ENCODE measurements at places on chromosomes 4 and X.

DNA sequence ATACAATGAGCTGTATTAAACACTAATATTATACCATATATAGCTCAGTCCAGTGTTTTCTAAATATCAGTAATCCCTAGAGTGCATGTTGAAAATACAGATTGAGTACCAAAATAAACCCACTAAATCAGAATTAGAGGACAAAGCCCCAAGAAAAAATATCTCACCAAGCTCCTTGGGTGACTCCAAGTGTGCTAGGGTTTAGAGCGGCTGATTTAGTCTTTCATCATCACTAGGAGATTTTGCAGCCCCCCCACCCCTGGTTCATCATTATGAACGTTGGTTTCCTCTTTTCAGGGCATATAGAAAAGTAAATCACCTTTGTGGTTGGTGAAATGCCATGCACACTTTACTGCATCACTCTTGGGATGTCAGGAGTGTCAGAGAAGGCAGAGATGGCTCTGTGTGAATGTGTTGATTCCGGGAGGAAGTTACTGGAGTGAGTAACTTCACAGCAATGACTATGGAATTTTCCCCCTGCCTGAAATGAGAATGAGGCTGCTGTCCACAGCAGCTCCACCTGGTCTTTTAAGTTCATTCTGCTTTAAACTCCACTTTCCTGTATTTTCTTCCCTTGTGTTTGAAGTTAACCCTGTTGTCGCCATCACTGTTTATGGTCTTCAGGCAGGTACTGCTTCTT is 25.2 kb upstream of the ANAPC4 start:
- DNase-seq = no peak

DNA sequence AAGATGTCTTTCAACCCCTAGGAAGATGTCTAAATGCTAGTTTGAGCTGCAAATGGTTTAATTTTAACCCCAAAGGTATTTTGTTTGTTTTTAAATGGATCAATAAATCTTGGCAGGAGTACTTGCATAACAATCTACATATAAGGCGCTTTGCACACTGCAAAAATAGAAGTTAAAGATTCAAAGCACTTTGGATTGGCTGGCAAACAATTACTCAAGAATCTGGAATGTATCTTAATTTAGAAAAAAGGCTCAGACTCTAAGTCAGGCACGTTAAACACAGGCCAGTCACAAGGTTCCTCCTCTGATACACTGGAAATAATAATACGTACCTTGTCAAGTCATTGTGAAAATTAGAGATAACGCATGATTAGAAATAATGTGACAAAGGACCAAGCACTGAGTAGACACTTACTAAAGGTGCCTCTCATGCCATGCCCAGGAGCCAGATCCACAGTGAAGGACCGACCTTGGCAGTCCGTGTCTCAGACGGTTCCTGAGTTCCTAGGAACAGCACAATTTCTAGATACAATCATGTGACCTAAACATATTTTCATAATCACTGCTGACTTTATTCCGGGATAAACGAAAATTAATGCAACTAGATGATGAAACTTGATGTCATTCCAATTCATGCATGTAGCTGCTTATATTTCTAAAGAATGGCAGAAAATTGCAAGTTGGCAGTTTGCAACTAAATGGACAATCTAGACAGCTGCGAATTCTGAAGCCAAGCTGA is 49.6 kb downstream of the PROM1 start:
- no peak for DNase-seq

GRCh38 chr4:53459548-53459947 is 82.1 kb downstream of the FIP1L1 start:
- no peak for DNase-seq

DNA sequence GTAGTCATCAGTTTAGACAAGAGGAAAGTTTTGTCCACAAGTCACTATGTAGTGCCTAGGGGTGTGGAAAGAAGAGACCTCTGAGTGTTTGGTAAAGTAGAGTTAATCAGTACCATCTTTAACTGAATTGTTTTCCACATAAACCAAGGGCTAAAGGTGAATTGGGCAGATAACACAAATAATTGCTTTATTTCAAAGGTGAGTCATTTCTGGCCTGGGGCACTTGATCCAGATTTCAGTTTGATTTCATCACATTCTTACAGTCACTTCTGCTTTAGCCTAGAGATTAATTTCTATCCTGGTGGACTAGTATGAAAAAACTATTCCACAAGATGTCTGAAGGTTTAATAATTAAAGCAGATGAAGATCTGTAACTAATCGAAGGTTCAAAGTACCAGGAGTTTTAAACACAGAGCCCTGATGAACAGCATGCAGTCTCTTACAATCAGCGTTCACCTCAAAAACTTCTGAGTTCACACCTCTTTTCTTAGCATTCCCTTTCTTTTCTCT is 74.5 kb upstream of the BOD1L1 start:
- DNase-seq = no peak

- DNase-seq = no peak
Observed at GRCh38 chrX:109382332-109382731, 99.6 kb downstream of the GUCY2F start.
